ENCODE measurements at places on chromosomes 2 and 18. TPM values are rescaled to one million over a fixed set of nuclear protein-coding genes. Genes with fewer than 3 reads are reported as not detected.

Gene NABP1
- 5.0 TPM for total RNA-seq

Gene CCDC121
- 1.5 TPM for total RNA-seq

Gene DES
- 1.5 TPM for total RNA-seq

- H3K4me1 ChIP-seq = peaks cover 8% of the 10 kb centered on the region
- H3K27me3 ChIP-seq = no peaks in the 10 kb centered on the region
- H3K36me3 ChIP-seq = no peaks in the 10 kb centered on the region
- no peak overlapping the region for H3K27ac ChIP-seq
Measured at GRCh38 chr2:110854355-110855081, 122.1 kb downstream of the ACOXL start.

DNA sequence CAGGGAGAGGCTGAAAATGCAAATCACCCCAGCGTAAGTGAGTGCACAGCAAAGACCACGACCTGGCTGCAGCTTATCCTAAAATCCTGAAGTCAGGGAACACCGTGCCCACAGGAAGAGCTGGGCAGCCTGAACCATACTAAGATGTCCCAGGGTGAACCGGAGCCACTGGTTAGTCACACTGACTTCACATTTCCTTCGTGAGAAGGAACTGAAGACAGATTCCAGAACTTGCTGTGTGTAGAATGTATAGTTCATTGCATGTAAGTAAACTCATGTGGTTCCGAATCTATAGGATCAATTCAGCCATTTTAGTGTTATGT, 84.6 kb upstream of the NDUFV2 start:
- no peaks in the 10 kb centered on the region for H3K36me3 ChIP-seq
- no peak overlapping the region for H3K27ac ChIP-seq
- DNase-seq = no peak
- H3K27me3 ChIP-seq = no peaks in the 10 kb centered on the region
